CD4-positive, alpha-beta memory T cell (primary cell): ENCODE measurements at places on chromosomes 2 and 18. TPM values are rescaled to one million over a fixed set of nuclear protein-coding genes. Genes with fewer than 3 reads are reported as not detected.

DNA sequence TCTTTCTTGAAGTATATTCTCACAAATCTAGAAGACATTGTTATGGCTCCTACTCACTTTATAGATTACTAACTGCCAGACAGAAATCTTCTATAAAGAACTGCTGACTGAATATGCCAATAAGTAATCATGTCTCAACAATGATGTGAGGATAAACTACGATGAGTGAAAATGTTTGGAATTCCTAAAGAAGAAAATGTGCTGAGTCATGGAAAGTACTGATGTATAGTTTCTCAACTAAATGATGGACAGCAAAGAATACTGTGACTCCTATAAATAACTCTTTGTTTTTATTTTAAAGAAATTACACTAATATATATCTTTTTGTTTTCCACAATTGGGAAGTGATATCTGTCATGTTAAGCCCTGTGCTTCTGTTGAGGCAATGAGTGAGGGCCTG, 232.9 kb downstream of the LNPK start:
- H3K4me1 ChIP-seq = no peaks in the 10 kb centered on the region
- no peaks in the 10 kb centered on the region for H3K36me3 ChIP-seq
- H3K27me3 ChIP-seq = no peaks in the 10 kb centered on the region
- H3K27ac ChIP-seq = no peak overlapping the region
- no peak for DNase-seq
- no peak overlapping the region for H3K4me3 ChIP-seq

DNA sequence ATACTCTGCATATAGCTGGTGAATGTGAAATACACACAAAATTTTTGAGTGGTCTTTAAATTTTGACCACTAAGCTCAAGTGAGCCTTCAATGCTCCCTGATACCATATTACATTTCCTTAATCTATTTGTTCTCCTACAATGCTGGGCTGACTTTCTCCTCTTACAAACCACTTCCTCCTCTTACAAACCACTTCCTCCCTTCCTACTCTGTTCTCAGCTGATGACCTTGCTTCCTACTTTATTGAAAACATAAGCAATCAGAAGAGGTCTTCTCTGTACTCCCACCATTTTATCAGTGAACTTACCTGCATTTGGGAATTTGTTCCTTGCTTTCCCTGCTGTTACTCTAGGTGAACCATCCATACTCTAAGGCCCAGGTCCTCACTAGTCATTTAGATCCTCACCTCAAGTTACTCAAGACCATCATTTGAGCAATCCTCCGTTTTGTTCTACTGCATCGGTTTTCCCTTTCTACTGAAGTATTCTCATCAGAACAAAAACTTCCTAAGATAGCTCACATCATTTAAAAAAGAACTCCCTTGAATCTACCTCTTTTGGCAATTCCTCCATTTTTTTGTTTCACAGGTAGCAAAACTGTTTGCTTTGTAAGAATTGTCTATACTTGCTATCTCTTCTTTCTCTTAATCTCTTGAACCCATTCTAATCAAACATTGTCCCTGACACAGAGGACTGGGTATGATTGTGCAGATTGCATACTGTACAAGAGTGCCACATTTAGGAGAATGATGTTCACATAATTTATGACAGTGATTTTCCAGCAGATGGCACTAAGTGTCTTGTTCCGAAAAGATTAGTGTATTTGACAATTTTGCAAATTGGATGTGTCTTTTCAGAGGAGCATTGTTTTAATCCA, 96.5 kb downstream of the EPB41L5 start:
- H3K27me3 ChIP-seq = no peaks in the 10 kb centered on the region
- peak overlapping the region; percentile 25 for H3K4me3 ChIP-seq
- peaks cover 23% of the 10 kb centered on the region for H3K4me1 ChIP-seq
- H3K36me3 ChIP-seq = no peaks in the 10 kb centered on the region
- peak; percentile 49 for DNase-seq

GRCh38 chr2:27715318-27716210, 51.9 kb downstream of the SLC4A1AP start:
- peaks cover 8% of the 10 kb centered on the region for H3K27me3 ChIP-seq
- H3K27ac ChIP-seq = no peak overlapping the region
- no peak overlapping the region for H3K4me3 ChIP-seq
- no peaks in the 10 kb centered on the region for H3K36me3 ChIP-seq
- peaks cover 16% of the 10 kb centered on the region for H3K4me1 ChIP-seq
- peak; percentile 43 for DNase-seq

DNA sequence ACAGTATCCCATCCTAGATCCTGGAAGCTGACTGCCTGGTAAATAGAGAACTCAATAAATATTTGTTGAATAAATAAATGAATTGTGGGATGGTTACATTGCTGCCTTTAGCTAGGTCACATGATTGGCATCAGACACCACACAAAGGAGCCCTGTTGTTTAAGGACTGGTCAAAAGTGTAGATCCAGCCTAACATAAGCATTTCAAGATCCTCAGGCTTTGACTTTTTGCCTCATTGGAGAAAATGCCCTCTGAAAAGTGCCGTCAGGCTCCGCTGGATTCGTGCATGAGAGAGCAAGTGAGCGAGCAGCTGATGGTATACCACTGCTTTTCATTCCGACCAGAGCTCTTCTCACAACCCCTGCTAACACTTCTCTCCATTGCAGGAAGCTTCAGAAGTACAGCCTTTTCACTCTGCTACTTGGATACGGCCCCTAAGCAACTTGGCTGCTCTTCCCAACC, 1.3 kb upstream of the ZNF24 start:
- no peak overlapping the region for H3K4me3 ChIP-seq
- H3K4me1 ChIP-seq = peaks cover 39% of the 10 kb centered on the region
- peak overlapping the region; percentile 99 for H3K27ac ChIP-seq
- H3K36me3 ChIP-seq = peaks cover under 1% of the 10 kb centered on the region
- DNase-seq = no peak

DNA sequence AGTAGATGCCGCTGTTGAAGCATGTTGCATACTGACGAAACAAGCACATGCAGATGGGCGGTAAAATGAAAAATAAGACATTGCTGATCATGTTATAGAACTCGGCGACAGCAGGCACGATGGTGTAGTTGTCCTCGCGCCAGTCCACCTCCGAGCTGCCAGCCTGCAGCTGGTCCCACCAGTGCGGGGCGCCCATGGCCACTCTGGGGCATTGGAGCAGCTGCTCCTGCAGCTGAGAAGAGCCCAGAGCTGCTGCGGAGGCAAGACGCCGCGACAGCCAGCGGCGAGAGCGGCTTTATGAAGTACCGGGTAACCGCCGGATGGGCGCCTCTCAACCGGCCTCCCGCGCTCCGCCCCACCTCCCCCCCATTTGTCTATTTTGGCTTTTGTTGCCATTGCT, 32.6 kb upstream of the ADAM23 start:
- H3K27me3 ChIP-seq = no peaks in the 10 kb centered on the region
- H3K4me1 ChIP-seq = no peaks in the 10 kb centered on the region
- H3K36me3 ChIP-seq = no peaks in the 10 kb centered on the region
- H3K27ac ChIP-seq = no peak overlapping the region
- DNase-seq = no peak

The COLEC11 gene
- polyA plus RNA-seq = not detected

The OR6B2 gene
- polyA plus RNA-seq = not detected

The ABCB11 gene
- polyA plus RNA-seq = not detected

The HOXD9 gene
- not detected for polyA plus RNA-seq

The CREB1 gene
- polyA plus RNA-seq = 60.0 TPM

The MARCHF4 gene
- not detected for polyA plus RNA-seq

The OSR1 gene
- polyA plus RNA-seq = not detected

The CCDC85A gene
- not detected for polyA plus RNA-seq

The LRP1B gene
- not detected for polyA plus RNA-seq
